Stimulated activated CD8-positive, alpha-beta memory T cell treated with anti-CD3 and anti-CD28 coated beads, Interleukin-4, amount 100 ng/mL, for 48 hours (primary cell): ENCODE measurements at places on chromosomes 1 and 21.

- DNase-seq = no peak
Measured at GRCh38 chr1:59308839-59309238, 11.9 kb downstream of the FGGY start.

DNA sequence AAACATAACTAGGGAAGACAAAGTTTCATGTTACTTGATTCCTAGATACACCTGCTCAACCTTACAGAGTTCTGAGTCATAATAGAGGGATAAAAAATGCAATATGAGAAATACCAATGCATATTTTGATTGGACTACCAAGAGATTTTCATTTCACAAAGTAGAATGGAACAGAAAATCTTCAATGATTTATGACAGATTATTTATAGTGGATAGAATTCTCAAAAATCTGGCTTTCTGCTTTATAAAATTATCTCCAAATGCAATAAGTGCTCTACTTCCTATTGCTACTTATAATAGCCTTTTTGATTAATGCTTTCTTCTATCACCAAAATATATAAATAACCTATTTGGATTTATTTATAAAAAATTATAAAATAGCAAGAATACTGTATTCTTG lies 18.9 kb upstream of the ATP6V1G3 start:
- DNase-seq = no peak

DNA sequence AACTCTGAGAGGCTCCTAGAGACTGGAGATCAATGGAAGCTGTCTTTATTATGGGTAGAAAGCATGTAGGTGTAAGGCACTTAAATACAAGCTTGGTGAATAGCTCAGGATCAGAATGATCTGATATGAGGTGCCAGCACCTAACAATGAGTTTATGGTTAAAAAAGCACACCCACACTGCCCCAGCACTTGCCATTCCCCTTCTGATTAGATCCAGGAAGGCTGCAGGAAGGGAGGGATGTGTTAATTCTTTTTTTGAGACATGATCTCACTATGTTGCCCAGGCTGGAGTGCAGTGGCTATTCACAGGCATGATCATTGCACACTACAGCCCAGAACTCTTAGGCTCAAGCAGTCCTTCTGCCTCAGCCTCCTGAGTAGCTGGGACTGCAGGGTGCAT lies 71.8 kb upstream of the IVNS1ABP start:
- DNase-seq = no peak

DNA sequence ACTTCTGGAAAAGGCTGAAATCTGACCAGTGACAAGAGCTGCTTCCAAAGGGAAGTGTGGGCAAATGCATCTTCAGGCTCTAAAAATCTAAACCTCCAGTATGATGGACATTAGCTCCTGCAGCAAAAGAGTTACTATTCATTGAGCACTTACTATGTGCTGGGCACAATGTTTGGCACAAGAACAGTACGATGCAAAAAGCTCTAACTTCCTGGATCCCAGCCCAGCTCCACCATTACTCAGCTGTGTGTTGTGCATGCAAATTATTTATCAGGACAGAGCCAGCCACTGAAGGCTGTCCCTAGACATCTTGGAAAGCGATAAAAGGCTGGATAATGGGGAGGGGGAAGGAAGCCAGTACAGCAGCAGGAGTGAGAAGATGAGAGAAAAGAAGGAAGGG lies 143.5 kb downstream of the ELAVL4 start:
- DNase-seq = no peak

DNA sequence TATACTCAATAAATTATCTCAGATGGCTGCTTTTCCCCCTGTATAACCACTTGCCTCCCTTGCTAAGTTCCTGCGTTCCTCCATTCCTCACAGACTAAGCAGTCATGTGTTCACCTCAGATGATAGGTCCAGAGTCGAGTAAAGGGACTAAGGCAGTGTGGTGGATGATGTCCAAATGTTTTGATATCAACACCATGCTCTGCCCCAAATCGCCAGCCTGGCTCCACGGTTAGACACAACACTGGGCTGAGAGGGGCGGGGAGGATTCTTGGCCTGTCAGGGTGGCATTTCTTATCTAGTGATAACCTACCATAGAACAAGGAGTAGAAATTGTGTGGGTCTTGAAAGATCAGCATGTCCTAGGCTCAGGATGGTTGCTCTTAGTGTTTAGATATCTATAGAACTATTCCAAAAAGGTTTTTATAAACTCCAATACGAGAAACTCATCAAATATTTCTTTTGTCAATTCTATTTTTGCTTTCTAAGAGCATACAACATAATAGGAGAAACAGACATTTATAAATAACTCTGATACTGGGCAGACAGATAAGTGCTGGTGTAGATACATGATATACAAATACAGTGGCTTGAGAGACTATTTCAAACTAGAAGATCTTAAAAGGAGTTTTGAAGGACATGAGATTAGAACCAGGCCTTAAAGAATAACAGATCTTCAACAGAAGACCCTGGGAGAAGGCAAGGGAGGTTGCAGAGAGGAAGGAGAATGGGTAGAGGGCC lies 21.5 kb downstream of the GJA5 start:
- DNase-seq = no peak

DNA sequence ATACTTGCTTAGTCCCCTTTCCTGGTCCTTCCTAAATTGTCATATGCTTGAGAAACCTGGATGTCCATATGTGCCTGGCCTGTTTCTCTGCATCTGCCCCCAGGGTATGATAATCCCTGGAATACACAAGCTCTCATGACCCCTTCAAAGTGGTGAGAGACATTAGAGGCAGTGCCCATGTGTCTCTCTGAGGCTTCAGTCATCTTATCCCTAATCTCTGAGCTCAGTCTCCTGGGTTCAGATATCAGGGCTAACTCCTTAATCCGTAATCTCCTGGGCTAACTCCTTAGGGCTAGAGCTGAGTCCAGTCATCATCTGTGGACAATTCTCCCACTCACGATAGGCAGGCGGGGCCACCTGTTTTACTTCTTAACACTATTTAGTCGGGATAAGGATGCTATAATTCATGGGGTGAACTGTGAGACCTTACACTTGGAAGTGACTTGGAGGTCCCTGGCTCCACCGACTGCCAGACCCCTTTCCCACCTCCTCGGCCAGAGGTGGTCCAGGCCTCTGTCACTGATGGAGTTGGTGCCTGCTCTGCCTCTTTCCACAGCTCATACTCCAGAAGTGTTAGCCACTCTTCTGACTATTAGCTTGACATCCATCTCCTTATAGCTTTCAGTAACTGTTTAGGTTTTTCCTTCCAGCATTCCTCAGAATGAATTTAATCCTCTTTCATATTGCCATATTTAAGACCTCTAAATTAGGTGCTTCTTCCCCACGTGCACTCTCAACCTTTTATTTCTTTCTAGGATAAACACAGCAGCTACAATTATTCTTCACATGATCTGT lies 22.7 kb downstream of the CCN1 start:
- no peak for DNase-seq

- no peak for DNase-seq
Measured at GRCh38 chr1:67270541-67270940, 37.1 kb upstream of the IL12RB2 start.

- no peak for DNase-seq
Measured at GRCh38 chr1:169138866-169139670, 32.6 kb downstream of the ATP1B1 start.

- DNase-seq = no peak
Measured at GRCh38 chr1:1687846-1688245, 4.7 kb downstream of the SLC35E2B start.

DNA sequence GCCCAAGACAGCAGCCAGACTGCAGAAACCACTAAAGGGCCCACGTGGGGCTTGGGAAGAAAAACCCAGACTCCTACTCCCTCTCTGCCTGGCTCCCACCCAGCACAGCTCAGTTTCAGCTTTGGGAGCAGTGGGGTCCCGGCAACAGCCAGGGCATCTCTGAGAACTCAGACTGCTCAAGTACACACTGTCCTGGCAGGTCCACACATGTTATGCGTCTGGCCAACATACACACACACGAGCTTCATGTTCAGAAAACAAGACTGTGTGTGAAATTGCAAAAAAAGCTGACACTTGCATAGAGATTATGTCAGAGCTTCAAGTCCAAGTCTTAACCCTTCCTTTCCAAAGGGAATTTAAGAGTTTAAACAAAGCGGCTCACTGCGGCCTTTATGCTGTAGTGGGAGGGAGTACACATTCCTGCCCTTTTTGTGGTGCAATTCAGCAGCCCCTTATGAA lies 136.6 kb upstream of the CD34 start:
- DNase-seq = no peak

- DNase-seq = no peak
Measured at GRCh38 chr1:203660069-203660468, 33.4 kb downstream of the ATP2B4 start.

DNA sequence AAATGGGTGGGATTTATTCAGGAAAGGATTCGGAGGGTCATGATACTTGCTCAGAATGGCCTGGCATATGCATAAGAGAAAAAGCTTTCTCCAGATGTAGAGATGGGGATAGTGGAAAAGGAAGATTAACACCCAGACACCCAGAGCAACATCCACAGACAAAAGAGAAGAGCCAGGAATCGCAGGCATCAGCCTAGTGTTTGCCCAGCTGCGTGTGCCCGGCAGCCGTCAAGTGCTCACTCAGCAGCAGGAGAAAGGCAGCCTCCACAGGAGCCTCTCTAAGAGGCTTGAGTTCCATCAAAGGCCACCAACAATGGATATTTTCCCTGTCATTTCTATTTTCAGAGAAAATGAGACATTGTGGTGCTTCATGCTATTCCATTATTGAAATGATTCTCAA lies 54.7 kb downstream of the NTPCR start:
- DNase-seq = no peak

GRCh38 chr1:14725695-14726094 lies 127.2 kb downstream of the KAZN start:
- DNase-seq = no peak

DNA sequence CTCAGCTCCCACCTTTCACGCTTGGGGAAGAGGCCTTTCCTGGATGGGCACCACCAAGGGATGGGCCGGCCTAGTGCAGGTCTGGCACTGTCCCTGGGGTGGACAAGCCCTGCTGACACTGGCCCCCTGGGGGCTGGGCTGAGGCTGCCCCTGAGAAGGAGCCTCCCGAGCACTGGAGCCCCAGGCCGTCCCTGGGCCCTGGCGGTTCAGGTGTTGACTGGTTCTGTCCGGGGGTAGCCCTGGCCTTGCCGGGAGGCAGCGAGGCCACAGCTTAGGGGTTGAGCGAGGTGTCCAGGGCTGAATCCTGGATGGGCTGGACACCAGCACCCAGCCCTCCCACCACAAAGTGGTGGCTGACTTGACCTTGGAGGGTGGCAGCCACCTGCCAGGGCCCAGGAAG lies 49.7 kb upstream of the ACTRT2 start:
- no peak for DNase-seq

- DNase-seq = no peak
Measured at GRCh38 chr1:190172651-190173430, 304.8 kb downstream of the BRINP3 start.

- DNase-seq = peak; percentile 84
Measured at GRCh38 chr1:154878371-154879037, 8.4 kb upstream of the KCNN3 start.

GRCh38 chr1:22739648-22740385 lies 29.2 kb downstream of the EPHB2 start:
- no peak for DNase-seq

DNA sequence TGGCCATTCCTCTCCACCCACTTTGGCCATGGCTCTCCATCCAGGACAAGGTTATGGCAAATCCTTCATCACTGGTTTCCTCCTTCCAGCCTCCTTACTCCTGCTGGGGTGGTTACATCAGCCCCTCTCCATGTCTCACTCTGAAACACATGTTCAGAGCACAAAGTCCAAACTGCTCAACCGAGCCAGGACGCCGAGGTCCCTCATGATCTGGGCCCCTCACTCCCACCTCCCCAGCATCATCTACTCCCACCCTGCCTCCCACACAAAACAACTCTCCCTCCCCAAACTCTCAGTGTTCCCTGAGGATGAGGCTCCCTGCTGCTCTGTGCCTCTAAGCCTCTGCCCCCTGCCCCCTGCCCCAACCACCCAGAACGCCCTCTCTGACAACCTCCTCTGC lies 33.3 kb upstream of the ZBTB40 start:
- no peak for DNase-seq

GRCh38 chr1:229101011-229101871 lies 169.7 kb upstream of the RAB4A start:
- no peak for DNase-seq

DNA sequence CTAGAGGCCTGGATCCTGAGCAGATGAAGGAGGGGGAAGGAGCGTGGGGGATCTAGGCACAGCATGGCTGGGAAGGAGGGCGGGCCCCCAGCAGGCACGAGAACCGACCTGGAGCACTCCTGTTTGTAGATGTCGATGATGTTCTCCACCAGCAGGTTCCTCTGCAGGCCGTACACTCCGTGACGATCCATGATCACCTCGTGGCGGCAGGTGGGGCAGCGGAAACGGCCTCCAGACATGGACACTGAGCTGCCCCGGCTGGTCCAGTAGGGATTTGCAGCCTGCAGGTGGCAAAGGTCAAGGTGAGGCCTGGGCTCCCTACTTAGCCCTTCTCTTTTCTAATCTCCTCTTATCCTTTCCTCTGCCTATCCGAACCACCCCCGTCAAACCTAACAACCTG lies 1.3 kb downstream of the TRIM63 start:
- no peak for DNase-seq

- no peak for DNase-seq
Measured at GRCh38 chr1:203517426-203518110, 23.6 kb downstream of the OPTC start.

GRCh38 chr1:233636503-233636877 lies 22.6 kb downstream of the KCNK1 start:
- no peak for DNase-seq

DNA sequence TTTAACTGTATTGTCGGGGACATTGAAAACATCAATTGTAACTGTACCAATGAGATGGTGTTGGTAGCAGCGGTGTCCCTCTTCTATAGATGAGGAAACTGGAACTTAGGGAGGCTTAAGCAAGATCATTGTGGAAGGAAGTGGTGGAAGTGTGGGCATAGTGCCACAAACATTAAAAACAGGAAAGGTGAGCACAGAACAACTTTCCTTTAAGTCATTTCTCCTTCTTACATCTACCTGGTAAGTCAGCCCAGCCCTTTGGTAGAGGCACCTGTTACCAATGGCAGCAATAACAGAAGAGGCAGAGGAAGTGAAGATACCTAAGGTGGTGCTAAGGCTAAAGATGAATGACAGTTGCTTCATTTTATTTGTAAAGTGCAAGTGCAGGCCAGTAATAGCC lies 12.0 kb upstream of the CTSS start:
- no peak for DNase-seq

DNA sequence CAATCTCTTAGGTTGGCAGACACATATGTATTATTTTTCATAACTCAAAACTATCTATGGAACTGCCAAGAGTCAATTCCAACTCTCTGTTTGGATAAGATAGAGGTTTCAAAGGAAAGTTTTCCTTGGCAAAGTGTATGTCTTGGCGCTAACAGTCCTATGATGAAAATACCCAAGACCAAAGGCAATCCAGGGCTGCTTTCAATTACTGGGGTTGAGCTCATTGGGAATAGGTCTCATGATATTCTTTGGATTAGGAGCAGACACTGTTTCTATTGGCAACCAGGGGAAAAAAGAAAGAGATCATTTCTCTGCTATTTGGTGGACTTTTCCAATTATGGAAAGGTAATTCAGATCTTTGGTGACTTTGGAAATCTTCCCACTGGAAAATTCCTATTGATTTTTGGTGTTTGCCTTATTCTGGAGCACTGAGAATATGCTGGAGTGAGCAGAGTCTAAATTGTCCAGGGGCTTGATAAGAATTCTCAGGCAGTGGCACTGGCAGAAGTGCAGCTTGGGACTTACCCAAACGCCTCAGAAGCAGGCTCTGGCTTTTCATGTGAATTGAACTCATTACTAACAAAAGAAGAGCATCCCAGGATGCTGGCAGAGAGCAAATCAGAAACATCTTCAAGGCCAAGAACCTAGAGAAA lies 20.4 kb upstream of the PLXNA2 start:
- no peak for DNase-seq
